ENCODE measurements at places on chromosomes 5 and 9.

DNA sequence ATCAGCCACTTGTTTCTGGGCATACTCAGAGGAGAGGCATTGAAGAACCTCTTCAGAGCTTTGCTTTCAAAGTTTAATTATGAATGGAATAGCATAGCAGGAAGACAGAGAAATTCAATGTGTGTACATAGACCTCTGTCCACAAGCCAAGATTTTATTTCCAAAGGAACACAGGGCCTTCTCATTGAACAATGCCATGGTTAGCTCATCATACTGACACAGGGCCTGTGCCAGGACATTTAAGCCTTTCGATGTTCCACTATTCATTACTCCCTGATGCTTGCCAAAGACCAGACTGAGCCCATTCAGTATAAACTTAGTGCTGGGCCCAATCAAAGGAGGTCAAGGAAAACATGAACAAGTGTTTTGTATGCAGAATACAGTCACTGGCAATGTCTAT, 280.8 kb downstream of the FBXL17 start:
- no peak for DNase-seq

DNA sequence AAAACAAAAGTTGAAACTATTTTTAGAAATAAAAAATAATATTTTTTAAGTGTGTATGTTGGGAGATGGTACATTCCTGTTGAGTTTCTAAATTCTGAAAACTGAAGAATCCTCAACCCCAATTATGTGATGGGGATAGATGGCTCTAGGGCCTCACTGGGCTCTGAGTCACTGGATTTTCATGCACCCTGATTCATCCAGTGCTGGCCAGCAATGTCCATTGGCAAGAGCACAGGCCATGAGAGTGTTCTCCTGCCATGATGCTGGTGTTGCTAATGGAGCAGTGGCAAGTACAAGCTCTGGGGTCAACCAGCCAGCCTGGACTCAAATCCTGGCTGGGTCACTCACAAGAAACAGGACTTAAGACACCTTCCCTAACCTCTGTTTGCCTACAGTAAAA, 23.3 kb downstream of the SMIM23 start:
- no peak for DNase-seq

- no peak for DNase-seq
Observed at GRCh38 chr5:37132646-37133045, 116.5 kb downstream of the CPLANE1 start.

- DNase-seq = no peak
Observed at GRCh38 chr9:102669220-102669619, 325.9 kb upstream of the CYLC2 start.

GRCh38 chr5:2847608-2848007, 96.1 kb upstream of the IRX2 start:
- DNase-seq = no peak

GRCh38 chr9:114290561-114290986, 32.3 kb upstream of the ORM1 start:
- no peak for DNase-seq

DNA sequence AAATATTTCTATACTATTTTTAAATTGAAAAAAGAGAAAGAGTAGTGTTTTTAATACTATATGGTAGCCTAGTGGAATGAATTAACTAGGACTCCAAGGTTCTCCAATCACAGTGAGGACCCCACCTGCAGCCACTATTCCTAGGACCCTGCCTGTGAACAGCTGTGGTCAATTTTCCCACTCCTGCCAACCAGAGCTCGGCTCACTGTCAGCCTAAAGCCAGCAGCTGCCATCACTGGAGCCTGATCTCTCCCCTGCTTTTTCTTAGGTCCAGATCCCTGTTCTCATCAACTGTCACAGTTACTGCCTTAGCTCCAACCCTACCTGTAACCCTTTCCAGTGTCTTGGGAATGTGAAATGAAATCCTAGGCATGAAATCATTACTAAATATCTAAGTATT, 25.3 kb downstream of the ARSB start:
- no peak for DNase-seq

- DNase-seq = no peak
Observed at GRCh38 chr9:8572209-8572608, 772.6 kb upstream of the DMAC1 start.

GRCh38 chr5:168159425-168159824, 132.0 kb upstream of the WWC1 start:
- no peak for DNase-seq

DNA sequence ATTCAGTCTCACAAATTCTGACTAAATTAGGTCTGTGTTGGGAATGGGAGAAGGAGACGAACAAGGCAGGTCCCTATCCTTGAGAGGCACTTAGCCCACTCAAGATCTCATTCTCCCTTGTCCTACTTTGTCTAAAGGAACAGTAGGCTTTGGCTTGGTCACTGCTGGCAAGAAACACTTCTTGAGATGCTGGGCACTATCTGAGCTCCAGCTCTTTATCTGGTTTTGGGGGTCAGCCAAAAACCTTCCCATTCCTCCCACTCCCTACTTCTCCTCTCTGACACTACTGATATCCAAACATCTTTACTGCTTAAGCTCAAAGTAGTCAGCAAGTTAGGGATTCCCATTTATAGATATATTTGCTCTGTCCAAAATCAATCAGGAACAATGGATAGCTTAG, 155.2 kb downstream of the MAPKAP1 start:
- DNase-seq = no peak

DNA sequence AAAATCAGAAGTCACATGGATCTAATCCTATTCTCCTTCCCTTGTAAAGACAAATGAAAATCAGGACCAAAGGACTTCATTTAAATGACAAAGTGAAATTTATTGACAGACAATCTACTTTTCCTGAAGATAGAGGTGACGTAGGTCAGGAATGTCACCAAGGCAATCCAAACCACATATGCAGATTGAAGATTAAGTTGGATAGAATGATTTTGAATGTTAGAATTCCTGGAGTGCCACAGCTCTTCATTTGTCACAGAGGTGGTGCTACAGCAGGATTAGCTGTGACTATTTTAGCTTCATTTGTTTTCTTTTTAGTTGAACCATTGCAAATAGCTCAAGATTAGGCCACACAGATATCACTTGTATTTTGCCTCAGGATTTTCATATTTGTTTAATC, 736.0 kb upstream of the ARRDC3 start:
- no peak for DNase-seq

DNA sequence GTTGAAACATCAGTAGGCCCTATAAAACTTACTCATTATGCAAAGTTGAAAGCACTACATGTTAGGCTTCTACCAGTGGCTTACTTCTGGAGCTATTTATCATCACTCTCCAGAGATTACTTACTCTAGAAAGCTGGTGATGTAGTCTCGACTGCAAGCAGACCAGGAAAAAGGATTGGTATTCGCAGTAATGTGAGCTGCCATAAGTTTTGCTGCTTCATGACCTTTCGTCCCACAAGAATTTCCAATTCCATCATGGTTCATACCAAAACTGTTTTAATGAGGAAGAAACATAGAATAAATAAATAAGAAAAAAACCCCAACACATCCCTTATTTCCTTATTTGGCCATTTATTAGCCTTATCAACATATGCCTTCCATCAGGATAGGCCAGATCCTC, 181.9 kb downstream of the ADAMTS6 start:
- DNase-seq = no peak

- peak; percentile 36 for DNase-seq
Observed at GRCh38 chr9:34457266-34458012, 931 bp downstream of the FAM219A start.

DNA sequence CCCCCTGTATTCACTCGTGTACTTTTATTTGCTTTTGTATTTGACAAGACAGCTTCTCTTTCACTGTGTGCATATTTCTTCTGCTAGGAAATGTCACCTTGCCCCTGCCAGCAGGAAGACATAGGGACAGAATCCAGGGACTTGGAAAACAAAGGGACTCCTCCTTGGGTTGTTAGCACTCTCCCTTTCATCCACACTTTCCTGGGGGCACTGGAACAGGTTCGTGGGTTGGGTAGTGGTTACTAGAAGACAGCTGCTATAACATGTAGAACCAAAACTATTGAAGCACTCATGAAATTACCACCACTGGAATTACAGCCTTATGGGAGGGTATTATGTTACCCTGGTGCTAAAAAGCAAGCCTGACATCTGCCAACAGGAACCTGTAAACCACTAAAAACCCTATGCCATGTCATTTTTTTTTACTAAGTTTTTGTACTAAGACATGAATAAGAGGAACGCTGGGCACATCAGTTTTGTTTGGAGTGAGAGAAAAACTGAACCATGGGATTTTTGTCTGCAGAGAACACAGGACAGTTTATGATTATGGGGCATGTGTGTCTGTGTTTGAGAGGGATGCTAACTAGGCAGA, 4.7 kb upstream of the CCL28 start:
- no peak for DNase-seq

GRCh38 chr5:17005107-17005828, 69.2 kb upstream of the MYO10 start:
- DNase-seq = no peak

GRCh38 chr9:34454571-34455065, 3.8 kb downstream of the FAM219A start:
- peak; percentile 53 for DNase-seq

DNA sequence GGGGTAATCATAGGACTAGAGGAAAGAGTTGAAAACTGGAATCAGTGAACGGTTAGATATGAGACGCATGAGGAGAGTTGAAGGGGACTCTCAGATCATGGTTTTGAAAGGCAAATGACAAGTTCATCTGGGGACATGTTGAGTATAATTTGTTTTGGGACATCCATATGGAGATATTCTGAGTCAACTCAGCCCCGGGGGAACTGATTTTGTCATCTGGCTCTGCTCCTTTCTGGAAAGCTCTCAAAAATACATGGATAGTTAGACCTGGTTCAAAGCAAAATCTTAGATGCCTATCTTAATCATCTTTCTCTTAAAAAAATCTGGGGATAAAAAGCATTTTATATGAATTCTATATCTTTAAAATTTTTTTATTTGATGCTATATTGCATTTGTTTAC, 161.2 kb downstream of the SNX18 start:
- DNase-seq = no peak

DNA sequence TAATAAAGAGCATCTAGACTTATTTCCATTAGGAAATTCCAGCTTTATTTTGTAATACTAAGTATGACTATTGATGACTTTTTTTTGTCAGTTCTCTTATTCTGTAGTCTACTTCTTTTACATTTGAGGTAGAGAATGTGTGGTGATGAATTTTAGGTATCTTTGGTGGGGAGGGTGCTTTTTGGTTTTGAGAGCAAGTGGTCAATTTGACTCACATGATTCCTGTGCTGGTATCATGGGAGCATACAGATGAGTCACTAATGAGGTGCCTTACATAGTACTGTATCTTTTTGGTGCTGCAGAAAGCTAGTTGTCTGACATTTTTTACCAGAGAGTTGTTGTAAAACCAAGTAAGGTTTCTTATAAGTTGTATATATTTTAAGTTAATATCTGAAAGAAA, 35.3 kb downstream of the ERBIN start:
- peak; percentile 27 for DNase-seq

- DNase-seq = peak; percentile 65
Observed at GRCh38 chr9:136686794-136687711, at the start of gene AGPAT2. Gene AGPAT2, minus strand, starts transcription at chr9:136687457. Its CDS starts 100 bp downstream, at chr9:136687357.

GRCh38 chr9:131672451-131672850, 67.4 kb downstream of the RAPGEF1 start:
- no peak for DNase-seq

DNA sequence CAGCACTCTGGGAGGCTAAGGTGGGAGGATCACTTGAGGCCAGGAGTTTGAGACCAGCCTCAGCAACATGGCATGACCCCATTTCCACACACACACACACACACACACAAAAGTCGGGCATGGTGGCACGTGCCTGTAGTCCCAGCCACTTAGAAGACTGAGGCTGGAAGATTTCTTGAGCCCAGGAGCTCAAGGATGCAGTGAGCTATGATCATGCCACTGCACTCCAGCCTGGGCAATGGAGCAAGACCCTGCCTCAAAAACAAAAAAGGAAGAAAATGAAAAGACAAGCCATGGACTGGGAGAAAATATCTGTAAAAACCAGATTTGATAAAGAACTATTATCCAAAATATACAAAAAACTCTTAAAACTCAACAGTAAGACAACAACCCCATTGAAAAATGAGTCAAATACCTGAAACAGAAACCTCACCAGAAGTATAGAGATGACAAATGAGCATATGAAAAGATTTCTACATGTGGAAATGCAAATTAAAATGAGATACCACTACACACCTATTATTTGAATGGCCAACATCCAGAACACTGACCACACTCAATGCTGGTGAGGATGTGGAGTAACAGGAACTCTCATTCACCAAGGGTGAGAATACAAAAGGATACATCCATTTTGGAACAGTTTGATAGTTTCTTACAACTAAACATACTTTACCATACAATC, 24.7 kb downstream of the DNAJA1 start:
- no peak for DNase-seq

DNA sequence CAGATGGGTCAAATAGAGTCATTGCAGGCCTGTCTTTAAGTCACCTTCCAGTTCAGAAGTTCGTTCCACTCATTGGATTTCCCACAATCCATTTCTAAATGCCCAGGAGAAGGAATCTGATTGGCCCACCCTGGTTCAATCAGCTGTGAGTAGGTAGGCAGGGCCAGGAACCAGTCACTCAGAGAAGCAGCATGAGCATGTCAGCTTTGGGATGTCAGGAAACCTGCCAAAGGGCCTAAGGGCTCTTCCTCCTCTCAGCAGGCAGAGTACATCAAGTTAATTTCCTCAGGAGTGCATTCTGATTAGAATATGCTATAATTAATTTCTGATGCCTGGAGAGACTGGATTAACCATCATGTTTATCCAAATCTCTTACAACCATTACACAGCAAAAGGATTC, 412.9 kb upstream of the CCNH start:
- DNase-seq = no peak

GRCh38 chr5:175749591-175749990, 91.7 kb downstream of the HRH2 start:
- no peak for DNase-seq

- DNase-seq = no peak
Observed at GRCh38 chr5:33487236-33487635, 46.5 kb downstream of the TARS1 start.

DNA sequence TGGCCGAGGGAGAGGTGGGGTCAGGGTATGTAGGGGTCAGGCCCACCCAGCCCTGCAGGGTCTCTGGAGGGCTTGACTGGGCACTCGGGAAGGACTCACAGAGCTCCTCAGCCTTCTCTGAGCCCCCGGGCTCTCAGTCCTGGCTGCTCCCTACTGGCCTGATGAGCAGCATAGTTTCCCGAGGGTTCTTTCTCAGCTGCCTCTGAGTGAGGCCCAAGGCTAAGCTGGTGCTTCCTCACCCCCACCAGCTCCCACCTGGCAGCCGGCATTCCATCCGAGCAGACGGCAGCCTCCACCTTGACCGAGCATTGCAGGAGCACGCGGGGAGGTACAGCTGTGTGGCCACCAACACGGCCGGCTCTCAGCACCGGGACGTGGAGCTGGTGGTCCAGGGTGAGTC, 56.0 kb downstream of the HMCN2 start:
- DNase-seq = no peak

- no peak for DNase-seq
Observed at GRCh38 chr5:116506488-116506887, 68.1 kb downstream of the SEMA6A start.

DNA sequence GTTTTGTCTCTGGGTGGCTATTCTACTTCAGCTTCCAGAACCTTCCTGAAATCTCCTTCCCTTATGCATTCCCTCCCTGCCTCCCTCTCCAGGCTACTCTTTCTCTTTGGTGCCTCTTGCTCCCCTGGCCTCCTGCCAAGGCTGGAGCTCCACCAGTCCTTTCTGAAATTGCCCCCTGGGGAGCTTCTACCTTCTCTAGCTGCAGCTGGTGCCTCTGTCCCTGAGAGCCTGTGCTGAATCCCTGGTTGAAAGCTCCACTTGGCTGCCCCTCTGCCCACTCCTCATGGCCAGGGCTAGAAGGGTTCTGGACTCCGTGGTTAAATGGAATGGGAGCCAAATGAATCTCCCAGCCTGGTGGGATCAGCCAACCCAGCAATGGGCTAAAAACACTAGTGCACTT, 80.1 kb downstream of the COL15A1 start:
- no peak for DNase-seq
